ENCODE measurements at places on chromosomes 3 and 15. TPM values are rescaled to one million over a fixed set of nuclear protein-coding genes. Genes with fewer than 3 reads are reported as not detected.

The SYNPR gene
- not detected for polyA plus RNA-seq

The H1-8 gene
- polyA plus RNA-seq = not detected

The VEPH1 gene
- not detected for polyA plus RNA-seq

The SLC15A2 gene
- 2.0 TPM for polyA plus RNA-seq

The SERINC4 gene
- polyA plus RNA-seq = 1.1 TPM

The FMN1 gene
- not detected for polyA plus RNA-seq

The NR1D2 gene
- polyA plus RNA-seq = 27.3 TPM

The CCR3 gene
- 0.15 TPM for polyA plus RNA-seq

All from IgD-negative memory B cell (primary cell).